ENCODE measurements at places on chromosomes 1 and 21.

GRCh38 chr1:29505532-29506220 lies 269.4 kb downstream of the PTPRU start:
- DNase-seq = no peak

GRCh38 chr1:179955287-179955680 lies 674 bp downstream of the CEP350 start:
- no peak for DNase-seq

DNA sequence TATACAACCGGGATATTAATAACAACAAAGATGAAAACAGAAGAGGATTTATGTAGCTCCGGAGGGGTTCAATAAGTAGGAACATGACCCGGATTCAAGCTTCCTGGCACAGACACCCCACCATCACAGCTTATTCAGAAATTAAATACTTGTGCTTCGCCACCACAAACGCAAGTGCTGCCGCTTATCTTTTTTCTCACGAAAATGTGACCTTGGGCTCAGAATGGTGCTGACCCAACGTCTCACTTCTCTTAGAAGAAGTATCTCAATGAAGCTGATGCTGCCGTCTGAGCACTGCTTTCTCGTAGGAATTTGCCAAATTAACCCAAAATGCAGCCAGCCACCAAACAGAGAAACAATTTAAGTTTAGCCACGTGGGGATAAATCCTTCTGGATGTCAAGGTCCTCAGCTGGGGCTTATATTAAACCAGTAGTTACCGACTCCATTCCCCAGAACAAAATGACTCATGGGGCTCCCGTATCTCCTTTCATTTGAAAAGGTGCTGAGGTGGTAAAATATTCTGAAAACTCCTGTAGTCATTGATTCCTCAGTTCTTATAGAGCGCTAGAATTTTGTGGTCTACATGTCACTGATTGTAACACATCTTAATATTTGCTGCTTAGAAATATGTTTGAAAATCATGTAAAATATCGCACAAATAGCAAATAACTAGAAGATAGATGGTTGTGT lies 466.7 kb downstream of the SMYD3 start:
- DNase-seq = no peak

- no peak for DNase-seq
These were observed 259.3 kb upstream of the SGIP1 start for GRCh38 chr1:66274634-66275033.

GRCh38 chr21:29953690-29954089 lies 13.9 kb upstream of the GRIK1 start:
- no peak for DNase-seq

GRCh38 chr1:100039591-100039990 lies 69.8 kb downstream of the SLC35A3 start:
- no peak for DNase-seq

DNA sequence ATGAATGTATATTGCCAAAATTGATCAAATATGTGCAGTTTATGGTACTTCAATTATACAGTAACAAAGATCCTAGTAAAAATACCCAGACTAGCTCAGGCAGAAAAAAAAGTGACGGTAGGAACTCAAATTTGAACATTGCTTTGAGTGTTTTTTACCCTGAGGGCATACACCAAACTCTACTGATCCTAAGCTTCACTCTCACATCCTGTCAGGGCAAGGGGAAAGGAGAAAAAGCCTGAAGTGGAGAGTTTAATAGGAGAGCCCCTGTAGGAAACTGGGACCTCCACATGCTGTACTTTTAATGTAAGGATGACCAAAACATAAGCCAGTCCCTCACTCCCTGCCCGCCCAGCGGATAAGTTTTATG lies 59.8 kb upstream of the GNG12 start:
- no peak for DNase-seq

GRCh38 chr1:202279806-202280205 lies 61.9 kb downstream of the UBE2T start:
- no peak for DNase-seq

GRCh38 chr1:197200272-197200899 lies 53.9 kb upstream of the ASPM start:
- DNase-seq = no peak

GRCh38 chr1:99457381-99458165 lies 188.3 kb upstream of the PALMD start:
- no peak for DNase-seq

DNA sequence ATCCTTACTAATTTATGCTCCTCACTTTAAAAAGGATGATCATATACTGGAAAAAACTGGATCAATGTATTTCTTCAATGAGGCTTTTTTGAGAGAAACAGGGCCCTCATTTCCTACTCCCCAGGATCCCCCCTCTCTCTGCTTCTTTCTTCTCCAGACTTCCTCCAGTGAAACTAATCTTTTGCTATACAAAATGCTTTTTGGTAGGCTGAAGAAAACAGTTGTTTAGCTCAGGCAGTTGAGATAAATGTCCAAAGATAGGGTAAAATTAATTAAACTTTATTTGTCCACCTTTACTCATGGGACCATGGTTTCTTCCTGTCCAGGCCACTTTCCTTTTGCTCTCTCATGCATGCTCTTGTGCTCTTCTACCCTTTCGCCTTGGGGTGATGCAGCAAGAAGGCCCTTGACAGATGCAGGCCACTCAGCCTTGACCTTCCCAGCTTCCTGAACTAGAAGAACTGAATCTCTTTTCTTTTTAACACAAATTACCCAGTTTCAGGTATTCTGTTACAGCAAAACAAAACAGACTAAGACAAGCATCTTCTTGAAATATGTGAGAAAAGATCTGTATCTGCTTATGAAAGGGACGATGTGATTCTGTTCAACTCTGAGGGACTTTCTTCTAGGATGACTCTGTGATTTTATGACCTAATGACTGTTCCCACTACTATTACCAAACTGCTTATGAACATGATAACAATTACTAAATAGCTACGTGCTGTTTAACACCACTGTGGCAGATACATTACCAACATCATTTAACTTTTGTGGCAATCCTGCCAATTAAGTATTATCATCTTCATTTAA lies 63.7 kb downstream of the NVL start:
- DNase-seq = peak; percentile 23

GRCh38 chr1:157380523-157380922 lies 171.8 kb downstream of the FCRL5 start:
- DNase-seq = no peak

DNA sequence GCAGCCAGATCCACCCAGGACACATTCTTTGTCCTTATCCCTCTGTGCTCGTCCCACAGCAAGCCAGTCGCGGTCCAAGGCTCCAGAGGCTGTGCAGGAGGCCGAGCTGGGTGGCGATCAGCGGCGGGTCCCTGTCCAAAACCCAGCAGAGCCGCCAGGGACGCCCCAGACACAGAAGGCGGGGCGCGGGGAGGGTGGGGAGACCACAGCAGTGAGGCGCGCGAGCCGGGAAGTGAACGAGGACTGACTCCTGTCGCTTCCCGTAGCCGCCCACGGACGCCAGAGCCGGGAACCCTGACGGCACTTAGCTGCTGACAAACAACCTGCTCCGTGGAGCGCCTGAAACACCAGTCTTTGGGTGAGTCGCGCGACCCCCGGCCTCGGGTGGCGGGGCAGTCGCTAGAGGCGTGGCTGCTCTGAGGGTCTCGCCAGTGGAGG lies at the start of gene LGALS8:
Gene LGALS8 (plus strand): TSS at position 279 of the 438 bp plus-strand sequence. CDS start 2,089 bp downstream, outside the sequence.
- peak; percentile 86 for DNase-seq

GRCh38 chr1:108117237-108117636 lies 82.9 kb downstream of the SLC25A24 start:
- no peak for DNase-seq

DNA sequence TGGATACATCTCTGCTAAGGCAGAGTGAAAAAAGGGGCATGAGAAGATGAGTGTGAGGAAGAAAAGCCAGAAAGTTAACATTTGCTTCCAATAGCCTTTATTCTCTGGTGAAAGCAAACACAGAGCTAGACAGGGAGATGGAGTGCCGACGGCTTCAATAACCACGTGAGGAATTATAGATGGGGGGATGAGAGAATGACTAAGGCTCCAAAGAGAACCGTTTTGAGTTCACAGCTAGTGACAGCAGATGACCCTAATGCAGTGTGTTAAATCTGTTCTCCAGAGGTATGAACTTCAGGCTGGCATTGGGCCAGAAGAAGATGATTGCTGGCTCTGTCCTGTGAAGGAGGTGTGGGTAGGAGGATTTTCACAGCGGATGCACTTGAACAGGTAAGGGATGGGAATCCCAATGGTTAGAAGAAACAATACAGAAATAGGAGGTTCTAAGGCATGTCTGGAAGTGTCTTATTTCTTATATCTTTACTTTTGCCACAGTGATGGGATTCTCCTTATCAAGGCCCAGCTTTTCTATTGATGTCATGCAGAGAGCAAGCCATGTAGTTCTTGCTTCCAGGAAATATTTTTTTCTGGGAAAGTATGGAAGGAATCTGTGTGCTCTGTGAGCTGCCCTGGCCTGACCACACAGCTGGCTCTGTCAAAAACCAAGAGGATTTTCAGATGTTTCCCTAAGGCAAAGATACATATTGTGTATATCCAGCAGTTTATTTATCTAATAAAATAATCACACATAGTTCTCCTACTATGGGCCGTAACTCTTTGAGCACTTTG lies 573.8 kb downstream of the LTN1 start:
- no peak for DNase-seq

GRCh38 chr1:230822092-230822581 lies 46.2 kb downstream of the C1orf198 start:
- no peak for DNase-seq

DNA sequence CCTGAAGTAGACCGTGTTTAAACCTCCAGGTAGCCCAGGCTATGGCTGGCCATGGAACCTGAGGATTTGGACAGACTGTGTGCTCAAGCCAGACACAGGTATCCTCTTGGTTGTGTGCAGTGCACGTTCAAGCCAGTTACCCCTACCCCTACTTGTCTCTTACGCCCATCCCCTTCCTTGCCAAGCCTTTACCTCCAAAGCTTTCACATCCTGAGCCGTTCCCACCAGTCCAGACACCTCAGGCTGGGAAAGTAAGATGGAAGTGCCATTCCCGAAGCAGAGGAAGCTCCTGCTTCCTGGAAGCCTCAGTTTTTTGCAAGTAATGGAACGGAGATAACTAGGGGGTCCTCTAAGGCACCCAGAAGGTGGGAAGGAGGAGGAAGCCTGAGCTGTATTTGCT lies 41.5 kb upstream of the HMGB4 start:
- no peak for DNase-seq

DNA sequence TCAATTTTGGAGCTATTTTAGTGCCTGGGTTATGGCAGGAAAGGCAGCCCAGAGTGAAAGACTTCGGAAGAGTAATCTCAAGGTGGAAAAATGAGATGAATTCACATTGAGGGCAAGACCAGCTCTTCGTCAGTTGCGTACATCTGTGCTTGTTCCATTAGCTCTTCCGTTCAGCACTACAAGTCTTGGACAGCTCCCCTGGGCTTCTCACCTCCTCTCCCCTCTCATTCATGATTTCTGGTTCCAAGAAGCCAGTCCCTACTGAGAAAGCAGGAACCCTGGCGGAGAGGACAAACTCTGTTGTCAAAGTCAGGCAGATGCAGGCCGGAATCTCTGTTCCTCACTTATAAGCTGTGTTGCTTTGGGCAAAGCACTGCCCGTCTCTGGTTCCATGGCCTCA lies 76.5 kb downstream of the ACTL8 start:
- no peak for DNase-seq

DNA sequence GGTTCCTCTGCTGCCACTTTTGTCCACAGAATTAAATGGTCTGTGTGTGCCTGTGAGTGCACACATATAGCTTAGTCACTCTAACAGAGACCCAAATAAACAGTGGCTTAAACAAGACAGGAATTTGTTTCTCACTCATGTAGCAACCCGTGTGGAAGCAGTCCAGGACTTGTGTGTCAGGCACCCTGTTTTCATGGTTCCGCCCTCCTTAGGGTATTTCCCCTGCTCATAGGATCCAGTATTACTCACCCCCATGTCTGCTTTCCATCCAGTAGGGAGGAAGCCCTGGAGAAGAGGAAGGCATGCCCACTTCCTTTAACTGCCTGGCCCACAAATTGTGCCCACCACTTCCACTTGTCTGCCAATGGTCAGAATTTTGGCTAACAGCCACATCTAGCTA lies 41.3 kb upstream of the TACSTD2 start:
- no peak for DNase-seq

GRCh38 chr1:235326719-235327558 lies 1.0 kb downstream of the ARID4B start:
- peak; percentile 48 for DNase-seq

DNA sequence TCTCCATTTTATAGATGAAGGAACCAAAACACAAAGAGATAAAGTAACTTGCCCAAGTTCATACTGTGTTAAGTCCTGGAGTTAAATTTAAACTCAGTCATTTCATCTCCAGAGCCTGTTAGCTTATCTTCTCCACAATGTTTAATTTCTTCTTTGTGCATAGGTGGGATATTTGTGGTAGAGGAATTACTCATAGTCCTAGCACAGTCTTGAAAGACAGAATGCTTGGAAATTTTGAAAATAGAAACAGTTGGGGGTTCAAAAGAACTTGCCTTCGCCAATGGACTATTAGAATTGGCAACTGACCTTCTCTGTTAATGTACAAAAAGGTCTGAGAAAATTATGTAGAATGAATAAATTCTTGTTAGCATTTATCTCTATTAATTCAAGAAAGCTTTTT lies 832.0 kb upstream of the PRMT6 start:
- no peak for DNase-seq

DNA sequence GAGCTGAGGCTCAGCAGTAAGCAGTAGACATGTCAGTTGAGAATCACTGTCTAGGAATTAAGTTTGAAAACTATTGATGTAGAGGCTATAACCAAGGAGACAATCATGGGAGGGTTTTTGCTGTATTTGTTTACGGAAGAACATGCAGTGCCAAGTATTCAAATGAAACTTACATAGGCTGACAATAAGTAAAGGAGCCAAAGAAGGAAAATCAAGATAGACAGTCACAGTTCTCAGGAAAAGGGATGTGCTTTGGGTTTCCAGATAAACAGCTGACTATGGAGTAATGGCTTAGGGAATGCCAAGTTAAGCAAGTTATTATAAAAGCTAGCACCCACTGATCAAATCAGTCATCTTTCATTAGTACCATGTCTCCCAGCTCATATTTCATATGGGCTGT lies 21.5 kb downstream of the GNG12 start:
- DNase-seq = no peak

- no peak for DNase-seq
These were observed 100.5 kb downstream of the GLIS1 start for GRCh38 chr1:53638360-53639035.

GRCh38 chr1:6434186-6434585 lies 9.6 kb downstream of the ESPN start:
- no peak for DNase-seq

- DNase-seq = no peak
These were observed 19.4 kb downstream of the PLEKHA6 start for GRCh38 chr1:204340081-204340889.

- DNase-seq = no peak
These were observed 17.3 kb upstream of the TRIM67 start for GRCh38 chr1:231144416-231145193.

GRCh38 chr1:150567717-150568593 lies 11.5 kb downstream of the MCL1 start:
- peak; percentile 38 for DNase-seq

DNA sequence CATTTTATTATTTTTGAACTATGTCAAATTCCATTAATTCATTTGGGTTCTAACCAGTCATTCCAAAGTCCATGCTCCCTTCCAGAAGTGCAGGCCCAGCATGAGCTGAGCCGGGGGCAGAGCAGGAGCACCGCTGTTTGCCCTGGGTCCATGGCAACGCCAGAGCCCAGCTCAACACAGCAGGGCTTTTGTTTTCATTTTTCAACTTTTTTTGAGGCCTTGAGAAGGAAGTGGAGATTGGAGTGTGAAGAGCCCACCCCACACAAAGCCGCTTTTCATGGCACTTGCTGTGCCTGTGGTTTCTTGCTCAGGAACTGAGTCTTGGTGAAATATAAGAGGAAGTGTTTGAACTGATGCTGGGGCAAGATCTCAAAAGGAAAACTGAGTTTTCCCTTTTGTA lies 13.2 kb upstream of the PRMT2 start:
- no peak for DNase-seq

- DNase-seq = no peak
These were observed 94.9 kb downstream of the NAV1 start for GRCh38 chr1:201633811-201634210.

All from GM13977 (cell line).